NCI-H1417 (cell line): ENCODE measurements at places on chromosomes 16 and 17.

DNA sequence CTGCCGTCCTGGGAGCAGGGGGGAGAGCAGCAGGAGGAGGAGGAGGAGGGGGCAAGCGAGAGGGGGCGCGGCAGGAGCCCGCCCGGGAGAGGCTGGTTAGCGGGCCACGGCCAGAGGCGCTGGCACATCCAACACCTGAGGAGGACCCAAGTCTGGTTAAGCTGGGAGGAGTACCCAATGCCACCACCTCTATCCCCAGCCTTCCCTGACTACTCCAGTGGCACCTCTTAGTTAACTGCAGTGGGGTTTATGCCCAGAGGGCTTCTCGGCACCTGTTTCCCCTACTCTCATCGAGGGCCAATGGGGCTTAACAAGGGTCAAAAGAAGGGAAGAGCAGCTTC is 5.6 kb downstream of the PHOSPHO1 start:
- DNase-seq: no peak

DNA sequence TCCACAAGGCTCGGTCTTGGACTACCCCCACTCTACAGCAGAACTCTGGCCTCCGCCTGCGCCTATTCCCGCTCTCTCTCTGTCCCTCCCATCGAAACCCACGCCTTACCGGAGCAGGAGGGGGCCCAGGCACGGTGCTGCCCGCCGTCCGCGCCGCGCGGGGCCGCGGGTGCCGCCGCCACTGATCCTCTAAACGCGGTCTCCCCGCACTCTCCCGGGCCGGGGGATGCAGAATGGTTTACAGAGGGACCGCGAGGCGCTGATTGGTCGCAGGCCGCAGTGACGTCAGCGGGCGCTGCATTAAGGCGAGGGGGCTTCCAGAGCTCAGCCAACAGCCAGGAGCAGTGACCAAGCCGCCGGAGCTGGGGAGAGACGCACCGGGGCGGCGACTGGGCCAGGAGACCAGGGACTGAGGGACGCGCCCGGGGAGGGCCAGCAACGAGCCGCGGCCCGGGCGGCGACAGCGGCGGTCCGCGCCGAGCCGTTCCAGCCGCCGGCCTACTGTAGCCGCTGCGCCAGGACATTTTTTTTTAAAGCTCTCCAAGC is 747 bp upstream of the LHX1 start:
- DNase-seq: peak; percentile 72

GRCh38 chr17:20256144-20256543 is 211.2 kb downstream of the LGALS9B start:
- peak; percentile 48 for DNase-seq

- no peak for DNase-seq
Observed at GRCh38 chr17:50201276-50201854, at the start of gene COL1A1. TSS of gene COL1A1 (minus strand) at chr17:50201631. CDS start at chr17:50201513, 118 bp downstream.

DNA sequence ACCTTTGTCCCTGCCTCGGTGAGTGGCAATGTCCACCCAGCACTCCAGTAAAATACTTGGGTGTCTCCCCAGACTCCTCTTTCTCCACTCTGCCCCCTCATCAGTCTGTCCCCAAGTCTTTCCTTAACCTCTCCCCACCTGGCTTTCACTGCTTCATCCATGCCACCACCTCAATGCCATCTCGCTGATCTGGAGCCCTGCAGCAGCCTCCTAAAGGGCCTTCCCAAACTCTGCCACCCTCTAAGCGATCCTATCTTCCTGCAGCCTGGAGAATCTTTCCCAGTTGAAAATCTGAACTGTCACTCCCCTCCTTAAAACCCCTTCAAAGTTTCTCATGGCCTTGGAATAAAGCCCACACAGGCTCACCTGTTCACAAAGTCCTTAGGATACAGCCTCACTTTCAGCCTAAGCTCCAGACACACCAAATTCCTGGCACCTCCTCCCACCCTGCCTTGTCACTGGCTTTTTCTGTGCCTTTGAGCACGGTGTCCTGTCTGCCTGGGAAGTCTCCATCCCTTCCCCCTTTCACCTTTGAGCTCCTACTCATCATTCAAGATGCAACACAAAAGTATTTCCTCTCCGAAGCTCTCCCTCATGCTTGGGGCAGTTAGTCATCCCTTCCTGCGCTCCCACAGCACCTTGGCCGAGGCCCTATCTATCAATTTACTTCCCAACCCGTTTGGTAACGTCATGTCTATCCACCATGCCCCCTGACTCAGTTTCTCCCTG is 2.8 kb downstream of the WNK4 start:
- DNase-seq: no peak

GRCh38 chr17:47946929-47947397 is 5.6 kb downstream of the PNPO start:
- peak; percentile 85 for DNase-seq

DNA sequence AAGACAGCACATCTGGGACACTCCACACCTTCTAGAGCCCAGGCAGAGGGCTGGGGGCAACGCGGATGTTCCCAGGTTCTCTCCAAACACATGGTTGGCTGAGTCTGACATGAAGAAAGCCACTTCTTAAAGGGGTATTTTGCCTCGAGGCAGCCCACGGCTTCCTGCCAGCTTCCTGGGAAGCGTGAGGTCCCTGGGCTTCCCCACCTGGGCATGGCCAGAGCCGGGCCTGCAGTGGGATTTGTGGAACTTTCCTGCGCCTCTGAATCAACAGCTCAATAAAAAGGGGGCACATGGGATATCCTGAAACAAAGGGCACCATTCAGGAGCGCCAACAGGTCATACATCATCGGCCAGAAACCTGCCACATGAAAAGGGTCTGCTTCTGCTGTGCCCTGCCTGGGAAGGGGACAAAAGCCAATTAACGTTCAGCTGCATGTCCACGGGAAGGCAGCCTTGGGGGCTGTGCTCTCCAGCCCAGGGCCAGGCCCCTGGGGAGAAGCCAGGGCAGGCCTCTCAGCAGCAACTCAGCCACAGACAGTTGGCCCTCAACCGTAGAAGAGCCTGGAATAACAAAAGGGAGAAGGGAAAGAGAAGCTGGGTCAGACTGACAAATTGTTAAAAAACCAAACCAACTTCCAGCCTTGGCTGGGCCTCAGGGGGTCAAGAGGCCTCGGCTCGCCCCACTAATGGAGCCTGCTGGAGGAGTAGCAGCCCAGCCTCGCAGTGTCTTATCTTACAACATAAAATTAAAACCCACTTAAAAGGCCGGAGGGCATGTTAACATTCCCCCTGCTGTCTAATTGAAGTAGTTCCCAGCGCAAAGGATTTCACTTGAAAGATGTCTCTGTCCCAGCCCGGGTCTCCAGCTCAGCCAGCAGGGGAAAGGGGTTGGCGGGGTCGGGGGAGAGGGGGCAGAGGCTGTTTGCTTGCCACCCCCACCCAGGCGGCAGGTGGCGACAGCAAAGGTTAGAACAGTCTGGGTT is 34.2 kb downstream of the TBX4 start:
- peak; percentile 78 for DNase-seq

GRCh38 chr17:78723001-78723796 is 58.9 kb downstream of the CYTH1 start:
- peak; percentile 75 for DNase-seq

DNA sequence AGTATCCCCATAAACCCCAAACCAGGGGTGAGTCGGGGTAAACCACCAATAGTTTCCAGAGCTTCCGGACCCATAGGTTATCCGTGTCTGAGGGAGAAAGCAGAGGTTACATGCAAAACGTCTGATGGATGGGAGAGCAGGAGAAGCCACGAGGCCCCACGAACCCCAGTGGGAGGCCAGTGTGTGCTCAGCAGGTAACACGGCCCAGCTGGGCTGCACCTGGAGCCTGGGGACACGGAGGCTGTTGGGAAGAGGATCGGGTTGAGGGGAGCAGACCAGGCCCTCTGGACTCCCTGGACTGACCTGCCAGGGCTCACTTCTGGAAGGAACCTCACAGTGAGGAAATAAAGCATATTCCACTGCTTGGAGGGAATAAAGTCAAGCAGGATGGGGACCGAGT is 78.1 kb downstream of the SEC14L1 start:
- DNase-seq: no peak

- no peak for DNase-seq
Observed at GRCh38 chr16:82451449-82451848, 175.3 kb upstream of the CDH13 start.

- no peak for DNase-seq
Observed at GRCh38 chr16:28538733-28539596, at the start of gene NUPR1. TSS of gene NUPR1 (minus strand) at chr16:28538974. CDS start at chr16:28538907, 67 bp downstream.

DNA sequence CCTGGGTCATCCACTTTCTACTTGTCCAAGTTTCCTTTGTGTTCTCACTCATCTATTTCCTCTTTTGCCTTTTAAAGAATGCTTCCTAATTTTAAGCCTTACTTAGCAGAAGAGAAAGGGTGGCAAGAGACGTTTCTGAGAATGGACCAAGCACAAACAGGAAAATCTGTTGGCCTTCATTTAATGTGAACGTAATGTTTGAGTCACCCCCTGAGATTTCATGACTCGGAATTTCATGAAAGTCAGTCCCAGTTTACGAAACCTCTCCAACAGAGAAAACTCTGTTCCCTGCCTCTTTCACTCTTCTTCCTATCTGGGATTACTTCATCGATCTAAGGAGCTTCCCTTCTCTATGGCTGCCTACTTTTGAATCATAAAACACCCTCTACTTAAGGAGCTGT is at the start of gene CD300E:
Gene CD300E (minus strand): TSS at position 46 of the 401 bp plus-strand sequence. CDS start 117 bp downstream, outside the sequence.
- no peak for DNase-seq

GRCh38 chr17:59725691-59726090 is 18.2 kb downstream of the VMP1 start:
- no peak for DNase-seq

DNA sequence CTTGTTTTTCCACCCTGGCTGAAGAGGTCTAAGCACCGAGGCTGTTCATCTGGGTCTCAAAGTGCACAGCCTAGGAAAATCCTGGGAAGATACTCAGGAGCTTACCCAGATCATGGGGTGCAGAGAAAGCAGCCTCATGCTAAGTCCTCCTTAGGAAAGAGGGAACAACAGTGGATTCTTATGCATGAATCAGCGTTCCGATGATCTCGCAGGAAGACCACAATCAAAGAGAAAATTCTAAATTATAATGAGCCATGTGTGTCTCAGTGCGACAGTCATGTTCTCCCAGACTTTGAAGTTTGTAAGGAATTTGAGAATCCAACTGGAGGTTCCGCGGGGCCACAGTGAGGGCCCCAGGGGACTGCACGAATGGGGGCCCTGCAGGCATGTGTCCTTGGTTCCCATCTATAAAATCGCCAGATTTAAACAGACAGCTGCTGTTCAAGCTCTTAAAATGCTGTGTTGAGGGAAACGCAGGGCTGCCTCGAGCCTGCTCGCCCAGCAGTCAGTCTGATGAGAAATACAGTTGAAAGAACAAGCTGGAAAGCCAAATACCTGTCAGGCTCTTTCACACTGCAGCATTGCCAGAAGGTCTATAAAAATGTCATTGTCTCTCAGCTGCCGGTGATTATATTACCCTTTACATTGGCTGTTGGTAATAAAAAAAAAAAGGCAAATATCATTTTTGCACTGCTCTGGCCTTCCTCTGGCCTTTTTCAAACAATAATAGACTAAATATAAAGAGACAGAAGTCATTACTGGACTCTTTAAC is 152.1 kb downstream of the PMP22 start:
- no peak for DNase-seq

- DNase-seq: no peak
Observed at GRCh38 chr16:27221576-27222248, 18.4 kb downstream of the KDM8 start.
